A549 (cell line): ENCODE measurements at places on chromosomes 11 and 22.

GRCh38 chr11:120173807-120174206, 35.9 kb upstream of the TRIM29 start:
- no peak for DNase-seq

- no peak for DNase-seq
These were observed 66.5 kb upstream of the POU2AF1 start for GRCh38 chr11:111445586-111445985.

- DNase-seq, result peak; percentile 34
These were observed 19.7 kb upstream of the CTTN start for GRCh38 chr11:70378506-70379134.

DNA sequence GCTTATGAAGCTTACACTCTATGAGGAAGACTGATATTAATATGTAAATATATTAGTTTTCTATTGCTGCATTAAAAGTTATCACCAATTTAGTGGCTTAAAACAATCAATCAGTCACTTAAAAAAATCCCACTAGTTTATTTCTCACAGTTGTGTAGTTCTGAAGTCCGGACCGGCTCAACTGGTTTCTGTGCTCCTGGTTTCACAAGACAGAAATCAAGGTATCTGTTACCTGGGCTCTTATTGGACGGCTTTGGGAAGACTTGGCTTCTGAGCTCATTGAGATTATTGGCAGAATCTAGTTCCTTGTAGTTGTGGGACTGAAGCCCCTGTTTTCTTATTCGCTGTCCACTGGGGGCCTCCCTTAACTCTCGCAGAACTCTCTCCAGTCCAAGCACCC, 343.0 kb downstream of the RAB38 start:
- DNase-seq, result no peak

GRCh38 chr11:60334005-60334620, 7.1 kb downstream of the MS4A6E start:
- peak; percentile 67 for DNase-seq

DNA sequence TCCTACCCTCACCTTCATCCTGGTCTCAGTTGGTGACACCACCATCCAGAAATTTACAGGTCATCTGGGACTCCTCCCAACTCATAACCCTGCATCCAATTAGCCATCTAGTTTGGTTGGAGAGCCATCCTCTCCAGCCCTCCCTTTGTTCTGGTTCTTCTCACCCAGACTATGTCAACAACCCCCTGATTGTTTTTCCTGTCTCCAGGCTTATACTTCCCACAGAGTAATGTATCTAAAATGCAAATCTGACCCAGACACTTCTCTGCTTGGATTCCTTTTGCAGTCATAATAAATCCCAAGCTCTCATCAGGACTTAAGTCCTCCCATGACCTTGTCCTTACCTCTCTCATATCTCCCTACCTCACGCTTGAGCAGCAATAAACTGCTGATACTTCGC, 3.0 kb downstream of the TTC12 start:
- no peak for DNase-seq

GRCh38 chr22:38186429-38186828, 4.8 kb upstream of the PLA2G6 start:
- no peak for DNase-seq

DNA sequence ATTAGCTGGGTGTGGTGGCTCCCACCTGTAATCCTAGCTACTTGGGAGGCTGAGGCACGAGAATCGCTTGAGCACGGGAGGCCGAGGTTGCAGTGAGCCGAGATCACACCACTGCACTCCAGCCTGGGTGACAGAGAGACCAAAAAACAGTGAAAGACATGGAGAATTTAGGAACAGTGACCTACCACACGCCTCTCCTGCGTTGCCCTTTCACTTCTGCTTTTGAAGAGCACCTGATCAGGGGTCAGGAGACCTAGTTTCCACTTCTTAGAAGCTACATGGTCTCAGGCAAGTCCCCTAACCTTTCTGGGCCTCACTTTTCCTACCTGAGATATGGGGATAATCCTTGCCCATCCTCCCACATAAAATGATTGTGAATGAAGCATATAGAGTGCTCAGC, 12.2 kb downstream of the SLC35C1 start:
- DNase-seq, result no peak

DNA sequence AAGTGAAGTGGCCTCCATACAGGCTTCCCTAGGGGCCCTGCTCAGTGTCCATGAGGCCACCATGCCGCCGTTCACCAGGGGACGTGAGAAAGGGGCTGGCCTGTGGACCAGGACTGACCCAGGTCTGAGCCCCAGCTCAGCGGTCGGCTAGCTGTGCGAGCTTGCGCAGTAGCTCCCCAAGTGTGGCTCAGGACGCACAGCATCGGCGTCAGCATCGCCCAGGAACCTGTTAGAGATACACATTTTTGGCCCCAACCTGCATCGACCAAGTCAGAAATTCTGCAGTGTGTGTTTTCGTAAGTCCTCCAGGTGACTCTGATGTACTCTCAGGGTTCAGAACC, 429 bp downstream of the TP53AIP1 start:
- no peak for DNase-seq

GRCh38 chr11:122307476-122308035, 191.5 kb upstream of the BLID start:
- DNase-seq, result no peak

GRCh38 chr11:22157531-22157930, 35.4 kb upstream of the ANO5 start:
- no peak for DNase-seq

DNA sequence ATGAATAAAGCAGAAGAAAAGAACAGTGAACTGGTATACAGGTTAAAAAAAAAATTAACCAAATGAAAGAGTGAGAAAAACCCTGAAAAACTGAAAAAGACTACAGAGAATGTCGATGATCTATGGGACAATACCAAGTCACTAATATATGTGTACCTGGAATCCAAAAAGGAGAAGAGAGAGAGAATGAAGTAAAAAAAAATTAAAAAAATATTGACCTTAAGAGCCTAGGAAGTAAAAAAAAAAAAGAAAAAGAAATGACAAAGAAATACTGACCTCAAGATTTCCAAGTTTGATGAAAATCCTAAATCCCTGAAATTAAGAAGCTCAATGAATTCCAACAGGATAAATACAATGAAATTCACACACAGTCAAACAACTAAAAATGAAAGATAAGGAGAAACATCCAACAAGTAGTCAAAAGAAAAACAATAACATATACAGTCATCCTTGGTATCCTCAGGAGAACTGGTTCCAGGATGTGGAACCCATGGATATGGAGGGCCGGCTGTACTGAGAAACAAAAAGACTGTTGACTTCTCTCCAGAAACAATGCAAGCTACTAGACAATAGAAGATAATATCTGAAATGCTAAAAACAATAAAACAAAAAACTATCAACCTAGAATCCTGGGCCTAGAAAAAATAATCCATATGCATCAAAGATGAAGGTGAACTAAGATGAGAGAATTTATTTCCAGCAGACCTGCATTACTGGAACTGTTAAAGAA, 33.5 kb upstream of the SERPIND1 start:
- no peak for DNase-seq

DNA sequence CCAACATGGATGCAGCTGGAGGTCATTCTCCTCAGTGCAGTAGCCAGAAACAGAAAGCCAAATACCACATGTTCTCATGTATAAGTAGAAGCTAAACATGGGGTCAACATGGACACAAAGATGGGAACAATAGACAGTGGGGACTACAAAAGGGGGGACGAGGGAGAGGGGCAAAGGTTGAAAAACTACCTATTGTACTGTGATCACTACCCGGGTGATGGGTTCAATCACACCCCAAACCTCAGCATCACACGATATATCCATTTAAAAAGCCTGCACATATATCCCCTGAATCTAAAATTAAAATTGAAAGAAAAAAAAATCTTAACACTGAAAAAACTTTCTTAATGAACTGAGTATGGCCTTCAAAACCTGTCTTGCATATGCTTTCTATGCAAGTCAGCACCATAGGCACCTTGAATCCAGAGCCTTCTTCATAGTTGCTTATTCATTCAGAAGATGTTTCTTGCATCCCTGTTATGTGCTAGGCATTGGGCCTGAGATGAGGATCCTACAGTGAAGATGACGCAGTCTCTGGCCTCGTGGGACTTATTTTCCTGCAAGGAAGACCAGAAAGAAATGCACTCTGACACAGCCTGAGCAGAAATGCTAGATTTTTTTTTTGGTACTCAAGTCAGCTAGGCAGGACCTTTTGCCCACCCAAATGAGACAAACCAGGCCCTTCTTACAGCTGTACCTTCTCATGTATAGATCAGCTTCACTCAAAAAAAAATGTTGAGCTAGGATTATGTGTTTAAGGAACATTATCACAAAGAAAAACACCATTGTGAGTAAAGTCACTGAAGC, 21.0 kb downstream of the NNMT start:
- no peak for DNase-seq

DNA sequence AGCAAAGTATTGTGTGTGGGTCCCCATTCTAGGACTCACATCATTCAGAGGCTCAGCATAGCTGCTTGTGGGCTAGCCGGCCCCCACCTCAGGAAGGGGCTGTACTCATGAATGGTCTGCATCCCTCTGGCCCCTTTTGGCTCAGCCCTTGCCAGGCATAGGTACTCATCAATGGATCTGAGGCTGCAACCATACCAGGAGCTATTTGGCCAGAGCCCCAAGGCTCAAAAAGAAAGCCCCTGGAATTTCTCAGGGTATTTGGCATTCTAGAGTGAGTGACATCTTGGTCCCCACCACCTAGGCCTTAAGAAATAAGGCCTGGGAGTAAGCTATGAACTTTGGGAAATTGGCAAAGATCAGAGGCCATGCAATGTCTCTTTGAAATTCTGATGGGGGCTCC, 38.3 kb downstream of the PLEKHA7 start:
- DNase-seq, result no peak

DNA sequence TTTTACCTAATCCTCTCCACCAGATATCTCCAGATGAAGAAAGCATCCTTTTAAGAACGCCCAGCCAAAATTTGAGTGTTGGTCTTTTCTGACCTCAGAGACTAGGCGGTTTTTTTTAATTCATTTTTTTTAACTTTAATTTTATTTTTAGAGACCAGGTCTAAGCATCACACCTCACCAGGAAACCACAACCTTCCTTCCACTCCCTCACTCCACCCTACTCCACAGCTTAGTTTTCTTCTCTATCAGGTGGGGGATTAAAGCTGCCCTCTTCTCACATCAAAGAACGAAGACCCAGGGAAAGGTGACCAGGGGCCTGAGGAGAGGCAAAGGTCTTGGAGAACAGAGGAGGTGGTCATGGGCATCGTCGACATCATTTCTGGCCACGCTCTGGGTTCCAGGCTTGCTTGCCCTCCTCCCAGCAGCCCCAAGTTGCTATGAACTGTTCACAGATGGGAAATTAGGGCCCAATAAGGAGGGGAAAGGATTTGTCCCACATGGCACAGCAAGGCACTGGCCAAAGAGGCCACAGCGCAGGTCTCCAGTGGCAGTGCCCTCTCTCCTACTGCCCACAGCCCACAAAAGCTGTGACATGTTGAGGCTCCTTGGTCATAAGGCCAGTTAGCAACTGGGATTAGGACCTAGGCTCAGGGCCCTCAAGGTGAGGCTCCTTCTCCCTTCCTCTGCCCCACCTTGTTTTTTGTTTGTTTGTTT, 1.4 kb upstream of the PEX16 start:
- DNase-seq, result no peak

DNA sequence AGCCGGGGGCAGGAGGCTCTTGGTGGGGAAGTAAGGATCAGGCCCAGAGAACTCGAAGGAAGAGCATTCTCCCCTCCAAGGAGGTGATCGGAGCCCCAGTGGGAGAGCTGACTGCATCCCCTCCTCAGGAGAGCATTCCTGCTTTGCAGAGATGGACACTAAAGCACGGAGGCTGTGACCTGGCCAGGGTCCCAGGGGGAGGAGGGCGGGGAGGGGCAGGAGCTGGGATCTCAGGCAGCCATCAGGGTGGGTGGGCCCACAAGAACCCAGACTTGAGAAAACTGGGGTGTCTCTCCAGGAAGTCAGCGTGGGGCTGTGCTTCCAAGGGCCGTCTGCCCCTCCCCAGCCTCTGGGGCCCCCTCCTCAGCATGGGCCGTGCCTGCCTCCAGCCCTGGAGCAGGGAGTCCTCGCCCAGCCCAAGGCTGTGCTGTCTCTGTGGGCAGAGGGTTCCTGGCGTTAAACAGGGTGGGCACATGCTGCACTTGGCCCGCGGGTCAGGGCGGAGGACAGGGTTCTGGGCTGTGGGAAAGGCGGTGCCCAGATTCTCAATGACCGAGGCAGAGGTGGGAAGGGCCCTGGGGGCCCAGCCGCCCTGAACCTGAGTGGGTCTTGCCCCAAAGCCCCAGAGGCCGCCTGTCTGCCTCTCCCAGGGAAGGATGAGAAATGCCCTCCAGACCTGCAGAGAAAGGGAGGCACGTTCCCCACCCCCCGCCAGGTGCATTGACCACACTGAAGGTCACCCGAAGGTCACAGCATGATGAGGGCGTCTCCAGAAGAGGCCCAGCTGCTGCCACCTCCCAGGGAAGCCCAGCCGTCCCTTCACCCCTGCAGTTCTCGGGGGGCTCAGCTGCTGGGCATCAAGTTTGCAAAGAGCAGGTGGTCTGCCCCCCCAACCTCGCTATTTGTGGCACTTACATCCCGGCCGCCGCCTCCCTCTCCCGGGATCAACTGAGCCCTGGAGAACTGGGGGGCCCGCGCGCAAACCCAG, 643 bp downstream of the CEND1 start:
- DNase-seq, result no peak

DNA sequence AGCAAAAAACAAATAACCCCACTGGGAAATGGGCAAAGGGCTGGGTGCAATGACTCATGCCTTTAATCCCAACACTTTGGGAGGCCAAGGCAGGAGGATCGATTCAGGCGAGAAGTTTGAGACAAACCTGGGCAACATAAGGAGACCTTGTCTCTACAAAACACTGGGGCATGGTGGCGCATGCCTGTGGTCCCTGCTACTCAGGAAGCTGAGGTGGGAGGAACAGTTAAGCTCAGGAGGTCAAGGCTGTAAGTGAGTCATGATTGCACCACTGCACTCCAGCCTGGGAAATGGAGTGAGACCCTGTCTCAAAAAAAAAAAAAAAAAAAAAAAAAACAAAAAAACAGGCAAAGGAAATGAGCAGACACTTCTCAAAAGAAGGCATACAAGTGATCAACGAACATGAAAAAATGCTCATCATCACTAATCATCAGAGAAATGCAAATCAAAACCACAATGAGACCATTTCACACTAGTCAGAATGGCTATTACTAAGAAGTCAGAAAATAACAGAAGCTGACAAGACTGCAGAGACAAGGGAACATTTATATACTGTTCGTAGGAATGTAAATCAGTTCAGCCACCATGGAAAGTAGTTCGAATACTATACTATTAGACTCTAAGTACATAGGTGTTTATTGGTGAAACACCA, 48.2 kb upstream of the SMCO4 start:
- no peak for DNase-seq

GRCh38 chr11:102144357-102145355, 34.4 kb downstream of the YAP1 start:
- no peak for DNase-seq

DNA sequence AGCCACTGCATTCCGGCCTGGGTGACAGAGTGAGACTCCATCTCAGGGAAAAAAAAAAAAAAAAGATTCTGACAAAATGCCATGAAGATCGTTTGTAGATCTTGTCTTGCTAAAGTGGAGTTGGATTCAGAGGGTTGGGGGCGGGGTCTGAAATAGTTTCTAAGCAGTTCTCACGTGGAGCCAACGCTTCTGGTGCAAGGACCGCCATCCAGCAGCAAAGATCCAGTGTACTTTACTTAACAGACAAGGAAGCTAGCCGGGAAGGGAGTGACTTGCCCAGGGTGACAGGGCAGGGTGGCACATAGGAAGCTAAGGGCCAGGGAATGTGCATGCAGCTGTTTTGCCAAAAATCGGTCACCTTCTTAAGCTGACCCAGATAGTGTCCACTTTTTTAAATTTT, 27.4 kb downstream of the APOL1 start:
- DNase-seq, result no peak
